Epithelial cell of proximal tubule (primary cell): ENCODE measurements at places on chromosomes 2 and 18. TPM values are rescaled to one million over a fixed set of nuclear protein-coding genes. Genes with fewer than 3 reads are reported as not detected.

Gene MERTK
- total RNA-seq: 4.3 and 8.7 TPM in 2 replicates

Gene CWC22
- total RNA-seq: 10.5 and 16.5 TPM in 2 replicates

Gene PAX8
- 109 and 127 TPM in 2 replicates for total RNA-seq

Gene EFHD1
- 10.3 and 16.6 TPM in 2 replicates for total RNA-seq

Gene EFR3B
- 1.3 and 2.6 TPM in 2 replicates for total RNA-seq

Gene MYCN
- total RNA-seq: 0.51 and 3.0 TPM in 2 replicates

Gene TRIM43
- not detected in 2 replicates for total RNA-seq

Gene CFAP210
- 0.14 TPM in 1 of 2 replicates, not detected in the other for total RNA-seq

Gene DOK6
- 0.06 and 0.07 TPM in 2 replicates for total RNA-seq

Gene PLB1
- total RNA-seq: 1.2 and 2.1 TPM in 2 replicates

Gene ABCG5
- total RNA-seq: not detected in 2 replicates

Gene VWA3B
- total RNA-seq: not detected in 2 replicates

Gene PSD4
- total RNA-seq: 5.9 and 7.3 TPM in 2 replicates

Gene IFIH1
- total RNA-seq: 4.8 and 8.4 TPM in 2 replicates

Gene TEX44
- not detected in 2 replicates for total RNA-seq

Gene UGT1A3
- total RNA-seq: not detected in 2 replicates

Gene STEAP3
- total RNA-seq: 27.8 and 35.1 TPM in 2 replicates

Gene IKZF2
- total RNA-seq: 0.86 and 1.8 TPM in 2 replicates

Gene SIX3
- total RNA-seq: not detected in 2 replicates

Gene ASB18
- total RNA-seq: not detected in 2 replicates
